NCI-H1436 treated with DMSO at 0.1 percent for 48 hours (cell line): ENCODE measurements at places on chromosomes 11 and 22.

- DNase-seq = no peak
Measured at GRCh38 chr11:47606731-47607130, 12.5 kb upstream of the C1QTNF4 start.

- peak; percentile 76 for DNase-seq
Measured at GRCh38 chr11:13008625-13009475, at the start of gene RASSF10. RASSF10 (plus strand) TSS chr11:13009316; CDS start chr11:13009577, 261 bp downstream.

DNA sequence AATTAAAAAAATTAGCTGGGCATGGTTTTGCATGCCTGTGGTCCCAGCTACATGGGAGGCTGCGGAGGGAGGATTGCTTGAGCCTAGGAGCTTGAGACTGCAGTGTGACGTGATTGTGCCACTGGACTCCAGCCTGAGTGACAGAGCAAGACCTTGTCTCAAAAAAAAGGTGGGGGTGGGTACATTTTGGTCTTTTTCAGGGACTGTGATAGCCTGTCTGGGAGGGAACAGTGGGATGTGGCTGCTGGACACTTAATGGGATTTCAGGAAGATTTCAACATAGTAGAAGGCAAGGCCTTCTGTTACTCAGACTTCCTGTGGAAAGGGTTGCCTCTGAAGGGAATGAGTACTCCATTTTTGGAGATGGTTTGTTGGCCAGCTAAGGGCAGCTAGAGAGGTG is 40.6 kb downstream of the RELT start:
- no peak for DNase-seq

GRCh38 chr11:116517584-116517983 is 255.2 kb downstream of the BUD13 start:
- DNase-seq = no peak

DNA sequence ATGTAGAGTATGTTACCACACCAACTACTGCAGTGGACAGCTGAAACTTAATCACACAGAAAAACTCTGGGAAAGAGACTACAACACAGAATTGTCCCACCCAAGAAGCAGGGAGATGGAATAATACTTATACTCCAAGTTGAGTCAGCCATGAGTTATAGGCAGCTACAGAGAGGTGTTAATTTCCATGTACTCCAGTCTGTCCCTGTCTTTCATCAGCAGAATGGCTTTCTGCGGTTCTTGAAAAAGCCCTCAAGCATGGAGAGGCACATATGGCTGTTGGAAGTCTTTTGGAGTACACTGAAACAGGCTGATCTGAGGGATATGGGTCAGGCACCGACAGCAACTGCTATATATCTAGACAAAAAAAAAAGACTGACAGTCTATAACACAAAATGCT is 219.5 kb downstream of the DLG2 start:
- DNase-seq = no peak

- no peak for DNase-seq
Measured at GRCh38 chr11:6654281-6655019, 1.2 kb downstream of the DCHS1 start.

GRCh38 chr11:122273476-122274191 is 157.6 kb upstream of the BLID start:
- no peak for DNase-seq

DNA sequence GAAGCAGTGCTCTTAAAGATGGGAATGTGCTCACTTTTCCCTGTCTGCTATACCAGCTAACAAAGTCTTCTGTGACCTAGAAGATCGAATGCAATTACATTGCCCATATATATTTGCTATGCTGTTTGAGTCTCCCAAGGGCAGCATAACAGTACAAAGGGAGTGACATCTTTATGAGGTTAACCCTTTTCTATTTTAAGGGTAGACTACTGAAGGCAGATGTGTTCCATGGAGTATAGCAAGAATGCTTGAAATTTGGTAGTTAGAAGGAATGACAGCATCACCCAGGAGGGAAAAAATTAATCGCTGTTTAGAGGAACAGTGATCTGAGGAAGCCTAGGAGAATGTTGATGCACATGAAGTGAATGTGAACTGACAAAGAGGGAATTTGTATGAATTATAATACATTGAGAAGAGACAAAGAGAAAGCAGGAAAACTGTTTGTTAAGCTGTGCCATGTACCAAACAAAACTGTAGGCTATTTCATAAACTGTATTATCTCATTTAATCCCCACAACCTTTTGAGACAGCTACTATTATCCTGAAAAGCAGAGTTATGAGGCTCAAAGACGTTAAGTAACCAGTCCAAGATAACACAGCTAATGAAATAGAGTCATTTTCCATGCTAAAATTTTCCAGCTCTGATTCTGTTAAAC is 13.0 kb downstream of the MAML2 start:
- no peak for DNase-seq

DNA sequence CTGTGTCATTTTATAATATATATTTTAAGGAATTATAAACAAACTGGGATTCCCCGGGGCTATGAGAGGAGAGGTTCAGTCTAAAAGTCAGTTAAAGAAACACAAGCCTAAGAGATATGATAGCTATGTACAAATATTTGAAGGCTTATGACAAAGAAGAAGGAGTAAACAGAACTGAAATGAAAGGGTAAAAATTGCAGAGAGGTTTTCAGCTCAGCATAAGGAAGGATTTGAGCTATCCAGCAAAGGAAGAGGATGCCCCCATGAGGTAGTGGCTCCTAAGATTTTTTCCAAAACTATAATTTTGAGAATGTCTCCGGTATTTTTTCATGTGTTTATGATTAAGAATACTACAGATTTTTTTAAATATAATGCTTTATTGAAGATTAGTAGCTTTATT is 57.9 kb upstream of the ANGPTL5 start:
- DNase-seq = no peak

GRCh38 chr11:118670063-118670462 is 9.4 kb downstream of the TREH start:
- no peak for DNase-seq
